ENCODE measurements at places on chromosomes 1 and 21. TPM values are rescaled to one million over a fixed set of nuclear protein-coding genes. Genes with fewer than 3 reads are reported as not detected.
A peak's percentile ranks its signal among the peaks of the same experiment; 100 is the strongest.

DNA sequence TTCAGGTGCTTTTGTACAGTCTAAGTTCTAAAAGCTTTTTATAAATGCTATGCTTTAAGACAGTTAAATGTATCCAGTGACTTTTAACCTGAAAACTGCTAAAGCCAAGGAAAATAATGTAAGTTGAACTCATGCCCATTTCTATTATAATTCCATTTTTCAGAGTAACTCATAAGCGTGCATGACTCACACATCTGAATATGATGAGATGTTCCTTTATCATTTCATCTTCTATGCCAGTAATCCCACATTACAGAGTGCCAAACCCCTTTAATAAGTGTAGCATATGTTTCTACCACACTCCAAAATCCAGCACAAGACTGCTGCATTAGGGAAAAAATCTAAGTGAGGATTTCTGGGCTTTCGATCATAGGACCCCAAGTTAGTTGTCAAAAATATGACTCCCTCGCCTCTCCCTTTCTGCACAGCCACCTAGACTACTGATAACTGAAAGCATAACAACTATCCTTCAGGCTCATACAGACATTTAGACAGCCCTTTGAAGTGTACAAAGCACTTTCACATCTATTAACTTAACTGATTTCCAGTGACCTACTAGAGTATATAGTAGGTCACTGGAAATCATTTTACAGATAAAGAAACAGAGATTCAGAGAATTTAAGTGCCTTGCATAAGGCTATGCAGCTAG, 45.3 kb downstream of the JAK1 start:
- DNase-seq = peak; percentile 58

- DNase-seq = no peak
Observed at GRCh38 chr1:213425376-213426030, 374.5 kb downstream of the RPS6KC1 start.

- no peak for DNase-seq
Observed at GRCh38 chr1:116481934-116482333, 88.9 kb downstream of the CD58 start.

DNA sequence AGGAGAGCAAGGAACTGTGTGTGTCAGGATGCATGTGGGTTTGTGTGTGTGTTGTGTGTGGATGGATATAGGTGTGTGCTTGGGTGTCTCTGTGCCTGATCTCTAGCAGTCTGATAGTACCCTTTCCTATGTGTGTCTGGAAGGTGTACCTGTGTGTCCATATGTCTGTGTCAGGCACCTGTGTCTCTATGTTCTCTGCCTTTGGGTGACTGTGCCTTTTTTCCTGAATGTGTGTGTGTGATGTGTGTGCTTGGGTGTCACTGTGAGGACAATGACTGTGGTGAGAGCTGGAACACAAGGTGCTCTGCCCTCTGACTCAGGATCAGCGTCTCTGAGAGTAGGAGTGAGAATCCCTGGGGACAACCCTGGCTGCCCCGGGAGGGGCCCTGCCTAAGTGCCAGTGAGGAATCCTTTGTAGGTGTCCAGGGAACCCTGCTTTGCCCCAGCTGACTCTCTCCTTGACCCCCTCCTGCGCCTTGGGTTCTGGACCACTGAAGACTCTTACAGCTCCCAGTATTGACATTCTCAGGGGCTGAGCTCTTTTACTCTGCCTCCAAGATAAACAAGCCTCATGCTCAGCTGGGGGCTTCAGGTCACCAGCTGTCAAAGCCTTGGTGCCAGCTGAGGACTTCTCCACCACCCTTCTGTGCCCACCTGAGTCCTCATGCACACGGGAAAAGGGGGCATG, 735 bp upstream of the EFNA3 start:
- no peak for DNase-seq

- peak; percentile 38 for DNase-seq
Observed at GRCh38 chr1:116377541-116378529, 4.8 kb downstream of the ATP1A1 start.

DNA sequence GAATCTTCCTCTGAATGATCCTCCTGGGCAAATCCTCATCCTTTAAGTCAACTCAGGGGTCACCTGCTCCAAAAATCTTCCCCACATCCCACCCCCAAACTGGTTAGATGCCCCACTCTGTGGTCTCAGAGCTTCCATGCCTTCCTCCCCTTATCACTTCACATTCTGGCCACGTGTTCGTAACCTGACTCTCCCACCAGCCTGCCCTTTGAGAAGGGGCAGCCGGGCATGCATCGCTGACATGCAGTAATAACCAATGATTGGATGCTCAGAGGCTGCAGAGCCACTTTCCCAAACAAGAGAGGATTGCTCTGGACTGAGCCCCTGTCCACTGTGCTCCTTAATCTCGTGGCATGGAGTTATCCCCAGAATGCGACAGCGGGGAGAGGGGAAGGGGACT, 7.0 kb downstream of the LELP1 start:
- DNase-seq = no peak

DNA sequence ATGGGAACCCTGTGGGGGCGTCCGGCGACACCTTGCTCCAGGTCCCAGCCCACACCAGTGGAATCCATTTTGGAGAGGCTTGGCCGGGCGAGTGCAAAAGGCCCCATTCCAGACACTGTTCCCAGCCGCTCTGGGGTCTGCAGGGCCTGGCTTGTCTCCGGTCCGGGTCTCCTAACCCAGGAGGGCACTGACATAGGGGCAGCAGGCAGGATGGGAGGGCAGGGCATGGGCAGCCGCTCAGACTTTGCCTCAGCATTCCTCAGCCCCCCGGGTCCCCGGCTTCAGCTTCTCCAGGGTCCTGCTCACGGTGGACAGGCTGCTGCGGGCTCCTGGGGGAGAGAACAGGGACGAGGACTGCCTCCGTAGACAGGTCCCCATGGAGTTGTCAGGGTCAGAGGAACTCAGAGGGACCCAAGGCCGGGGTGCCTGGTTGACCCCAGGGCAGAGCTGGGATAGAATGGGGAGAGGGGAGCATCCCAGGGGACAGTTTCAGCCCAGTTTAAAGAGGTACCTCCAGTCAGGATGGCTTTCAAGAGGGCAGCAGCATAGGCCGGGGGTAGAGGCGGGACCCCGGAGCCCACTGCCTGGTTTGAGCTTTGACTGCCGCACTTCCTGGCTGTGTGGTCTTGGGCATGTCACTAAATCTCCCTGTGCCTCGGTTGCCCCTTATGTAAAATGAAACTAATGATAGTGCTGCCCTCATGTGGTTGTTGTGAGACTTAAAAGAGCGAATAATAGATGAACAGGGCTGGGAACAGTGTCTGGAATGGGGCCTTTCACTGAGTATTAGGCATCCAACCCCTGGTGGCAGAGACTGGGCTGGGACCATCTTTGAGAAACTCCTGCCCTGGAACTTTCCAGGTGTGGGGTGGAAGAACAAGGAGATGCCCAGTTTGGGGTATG, 3.7 kb downstream of the KNCN start:
- DNase-seq = peak; percentile 70

Gene TPTE
- not detected for total RNA-seq

Gene S100A9
- total RNA-seq = 1.3 TPM

Gene ADPRS
- 68.4 TPM for total RNA-seq

Gene FCER1A
- total RNA-seq = not detected

Gene CLIC6
- not detected for total RNA-seq
